ENCODE measurements at places on chromosomes 1 and 21.

DNA sequence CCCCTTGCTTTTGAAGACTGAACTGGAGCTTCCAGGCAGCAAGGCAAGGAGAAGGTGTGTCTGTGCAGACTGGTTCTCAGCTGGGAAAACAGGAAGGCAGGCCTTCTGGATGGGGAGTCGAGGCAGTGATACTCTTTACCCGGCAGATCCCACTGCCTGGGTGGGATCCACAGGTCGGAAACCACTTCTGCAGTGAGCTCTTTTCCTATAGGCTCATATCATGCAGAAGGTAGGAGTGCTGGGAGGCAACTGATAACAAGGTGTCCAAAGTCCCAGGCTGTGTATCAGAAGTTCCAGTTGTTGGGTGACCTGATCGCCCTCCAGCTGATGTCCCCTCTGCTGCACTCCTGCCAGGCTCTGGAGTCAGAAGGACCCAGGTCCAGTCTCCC lies 17.1 kb downstream of the ACOT11 start:
- DNase-seq: no peak

GRCh38 chr1:220748936-220749335 lies 814 bp downstream of the MTARC2 start:
- no peak for DNase-seq

- no peak for DNase-seq
Measured at GRCh38 chr1:87826681-87827251, 498.1 kb downstream of the LMO4 start.

- DNase-seq: no peak
Measured at GRCh38 chr1:195481293-195481692, 1126.9 kb downstream of the KCNT2 start.

DNA sequence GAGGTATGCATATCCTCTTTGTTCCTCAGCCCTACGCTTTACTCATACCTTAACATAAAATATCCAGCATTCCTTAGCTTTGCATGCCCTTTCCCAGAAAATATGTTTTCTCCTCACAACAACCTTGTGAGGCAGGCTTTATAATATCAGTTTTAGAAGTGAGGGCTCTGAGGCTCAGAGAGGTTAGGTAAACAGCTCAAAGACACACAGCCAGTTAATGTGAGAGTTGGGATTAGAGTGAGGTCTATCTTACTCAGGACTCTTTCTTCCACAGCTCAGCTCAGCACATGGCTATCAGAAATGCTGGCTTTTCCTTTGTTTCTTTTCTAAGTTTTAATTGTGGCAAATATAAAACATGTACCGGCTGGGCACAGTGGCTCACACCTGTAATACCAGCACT lies 27.9 kb downstream of the CSF1 start:
- DNase-seq: no peak

- no peak for DNase-seq
Measured at GRCh38 chr1:95221306-95221705, 12.7 kb upstream of the RWDD3 start.

DNA sequence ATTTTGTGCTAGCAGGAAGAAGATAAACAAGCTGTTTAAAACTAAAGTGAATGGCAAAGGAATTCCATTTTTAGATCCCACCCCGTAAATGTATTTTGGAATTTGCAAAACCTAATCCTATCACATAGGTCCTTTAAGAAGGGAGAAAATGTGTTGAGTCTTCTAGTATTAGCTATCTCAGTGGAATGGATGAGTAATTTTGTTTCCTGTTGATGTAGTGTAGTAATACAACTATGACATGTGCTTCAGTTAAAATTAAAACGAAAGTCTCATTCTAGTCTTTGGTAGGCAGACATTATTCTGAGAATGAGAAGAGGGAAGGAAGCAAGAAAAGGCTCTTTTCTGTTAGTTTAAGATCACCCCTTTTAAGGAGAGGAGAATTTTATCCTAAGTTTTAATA lies 265.9 kb upstream of the C1orf105 start:
- no peak for DNase-seq

DNA sequence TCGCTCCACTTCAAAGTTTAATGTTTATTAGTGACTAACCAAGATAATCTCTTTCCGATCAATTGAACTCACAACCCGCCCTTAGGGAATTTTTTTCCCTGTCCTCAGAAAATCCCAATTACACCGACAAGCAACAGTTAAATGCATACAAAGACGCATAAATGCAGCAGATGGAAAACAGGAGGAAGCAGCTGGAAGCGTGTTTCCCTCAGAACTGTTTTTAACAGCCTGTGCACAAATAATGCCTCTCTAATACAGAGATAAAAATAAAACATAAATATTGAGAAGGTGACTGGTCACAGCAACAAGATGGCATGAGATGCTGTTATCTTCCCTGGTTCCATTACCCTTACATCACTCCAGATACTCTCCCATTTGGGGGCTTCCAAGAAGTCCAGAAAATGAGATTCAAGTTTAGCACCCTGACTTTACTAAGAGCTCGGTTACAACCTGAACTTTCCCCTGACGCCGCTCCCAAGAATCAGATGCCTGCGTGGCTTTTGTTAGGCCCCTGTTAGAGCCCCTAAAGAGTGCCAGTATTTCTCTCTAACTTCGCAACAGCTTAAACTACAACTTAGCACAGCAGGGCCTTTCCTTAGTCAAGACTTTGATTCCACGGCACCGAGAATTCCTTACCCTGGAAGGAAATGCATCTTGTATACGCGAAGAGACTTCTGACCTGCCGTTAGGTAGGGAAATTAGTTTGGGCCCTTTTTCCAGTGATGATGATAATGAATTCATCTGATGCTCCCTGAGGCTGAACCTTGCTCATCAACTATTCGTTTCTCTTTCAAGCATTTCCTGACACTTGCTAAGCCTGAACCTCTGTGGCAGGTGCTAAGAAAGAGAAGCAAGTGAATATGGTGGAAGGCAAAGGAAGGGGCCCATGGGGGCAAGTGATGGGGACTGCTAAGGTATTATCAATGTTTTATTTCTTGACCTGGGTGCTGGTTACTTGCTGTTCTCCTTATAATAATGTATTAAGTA lies 137.7 kb upstream of the SMYD2 start:
- DNase-seq: no peak

DNA sequence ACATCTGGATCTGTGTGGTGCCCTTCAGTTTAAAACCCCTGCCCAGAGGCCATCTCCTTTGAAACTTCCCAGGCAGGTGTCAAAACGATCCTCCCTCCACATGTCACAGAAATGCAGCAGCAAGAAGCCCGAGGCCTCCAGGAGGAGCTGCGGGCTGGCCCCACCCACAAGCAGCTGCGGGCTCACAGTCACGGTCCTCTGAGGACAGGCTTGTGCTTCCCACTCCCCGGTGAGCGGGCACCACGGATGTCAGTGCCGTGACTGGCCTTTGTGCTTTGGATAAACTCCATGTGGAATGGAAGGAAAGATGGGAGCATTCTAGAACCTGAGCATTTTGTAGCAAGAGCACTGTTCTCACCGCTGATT lies 65.8 kb downstream of the SIK1 start:
- DNase-seq: peak; percentile 42

GRCh38 chr21:43893536-43894205 lies 28.6 kb downstream of the AGPAT3 start:
- peak; percentile 59 for DNase-seq

DNA sequence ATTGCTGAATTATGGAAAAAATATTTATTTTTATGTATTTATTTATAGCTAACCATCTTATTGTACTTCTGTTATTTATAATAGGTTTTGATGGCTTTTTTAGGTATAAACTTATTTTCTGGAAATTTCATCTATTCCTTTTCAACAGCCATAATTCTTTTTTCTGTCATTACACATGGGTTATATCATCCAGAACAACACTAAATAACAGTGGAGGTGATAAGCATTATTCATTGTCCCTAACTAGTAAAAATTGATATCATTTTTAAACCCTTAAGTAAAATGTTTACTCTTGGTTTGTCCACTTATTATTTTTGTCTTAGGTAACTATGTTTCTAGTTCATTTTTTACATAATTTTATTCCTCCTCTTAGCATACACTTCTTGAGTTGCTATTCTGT lies 309.1 kb downstream of the USH2A start:
- no peak for DNase-seq

DNA sequence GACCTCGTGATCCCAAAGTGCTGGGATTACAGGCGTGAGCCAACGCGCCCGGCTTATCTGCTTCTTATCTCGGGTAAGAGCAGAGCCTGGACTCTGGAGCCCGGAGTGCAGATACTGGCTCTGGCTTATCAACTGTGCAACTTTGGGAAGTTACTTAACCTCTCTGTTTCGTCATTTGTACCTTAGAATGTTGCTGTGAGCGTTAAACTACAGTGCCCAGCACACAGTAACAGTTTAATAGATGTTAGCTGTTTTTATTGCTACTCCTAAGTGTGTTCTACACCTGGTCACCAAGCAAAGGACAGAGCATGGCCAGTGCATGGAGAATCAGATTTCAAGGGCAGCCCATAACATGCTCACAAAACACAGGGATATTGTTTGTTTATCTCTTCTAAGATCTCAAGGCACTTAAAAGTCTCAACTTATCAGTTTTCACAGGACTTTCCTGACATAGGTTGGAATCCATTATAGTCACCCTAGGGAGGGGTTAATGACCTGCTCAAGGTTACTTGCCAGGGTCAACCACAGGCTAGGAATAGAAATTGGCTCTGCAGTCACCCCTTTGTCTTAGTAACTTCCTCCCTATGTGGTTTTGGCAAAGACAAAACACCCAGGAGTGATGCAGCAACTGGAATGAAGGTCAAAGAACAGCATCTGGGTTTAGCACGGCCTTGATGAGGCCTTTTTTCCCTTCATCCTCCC lies 22.5 kb upstream of the SRP9 start:
- DNase-seq: no peak

GRCh38 chr1:185284116-185284515 lies 32.9 kb downstream of the IVNS1ABP start:
- no peak for DNase-seq

GRCh38 chr21:31484219-31484618 lies 140.2 kb upstream of the TIAM1 start:
- DNase-seq: no peak

- DNase-seq: no peak
Measured at GRCh38 chr21:36965720-36966065, 776 bp downstream of the HLCS start.

GRCh38 chr1:204401730-204402129 lies 9.9 kb downstream of the PPP1R15B start:
- no peak for DNase-seq

DNA sequence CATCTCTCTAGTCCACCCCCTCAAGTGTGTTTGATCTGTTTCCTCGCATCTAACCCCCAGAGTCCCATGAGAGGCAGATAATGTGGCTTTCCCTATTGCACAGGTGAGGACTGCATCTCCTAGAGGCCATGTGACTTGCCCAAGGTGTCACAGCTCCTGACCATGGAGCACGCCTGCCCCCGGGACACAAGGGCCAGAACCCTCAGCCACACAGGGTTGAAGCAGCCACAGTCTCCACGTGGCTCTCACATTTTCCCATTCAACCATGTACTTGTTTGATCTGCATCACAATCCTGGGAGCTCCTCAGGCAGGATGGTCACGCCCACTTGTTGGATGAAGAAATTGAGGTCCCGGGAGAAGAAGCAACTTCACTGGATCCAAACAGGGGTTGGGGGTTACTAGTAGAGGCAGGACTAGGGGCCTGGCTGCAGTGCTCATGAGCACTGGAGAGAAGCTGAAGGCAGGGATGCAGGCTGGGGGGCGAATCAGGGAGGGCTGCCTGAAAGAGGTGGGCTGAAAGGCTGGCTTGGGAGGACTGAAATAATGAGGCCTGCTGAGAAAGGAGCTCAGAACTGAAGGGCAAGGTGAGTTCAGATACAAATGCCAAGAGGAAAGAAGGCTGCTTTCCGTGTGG lies 207.9 kb downstream of the PTPRU start:
- no peak for DNase-seq

- DNase-seq: peak; percentile 68
Measured at GRCh38 chr1:8525558-8526275, 207.8 kb downstream of the SLC45A1 start.

GRCh38 chr1:228872080-228872479 lies 136.8 kb downstream of the RHOU start:
- DNase-seq: no peak

DNA sequence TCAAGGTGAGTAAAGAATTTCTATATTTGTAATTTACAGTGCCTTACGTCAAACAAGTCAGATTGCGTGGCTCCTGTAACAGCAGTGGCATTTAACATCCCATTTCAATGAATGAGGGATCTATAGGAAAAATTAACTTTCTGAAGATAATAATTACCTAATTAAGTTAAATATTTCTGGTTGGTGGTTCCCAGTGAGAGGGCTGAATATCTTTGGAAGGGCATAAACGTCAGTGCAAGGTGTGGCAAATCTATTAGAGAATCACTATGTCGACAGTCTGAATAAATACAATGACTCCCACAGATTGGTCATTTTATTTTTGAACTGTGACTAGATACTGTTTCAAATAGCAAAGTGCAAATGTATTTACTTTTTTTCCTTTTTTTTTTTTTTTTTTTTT lies 80.0 kb downstream of the S1PR1 start:
- DNase-seq: no peak

- no peak for DNase-seq
Measured at GRCh38 chr1:40392221-40392620, 18.7 kb downstream of the SMAP2 start.

- DNase-seq: no peak
Measured at GRCh38 chr21:44305691-44306090, 5.8 kb downstream of the PFKL start.

- DNase-seq: no peak
Measured at GRCh38 chr1:201554789-201555592, 16.1 kb downstream of the NAV1 start.

DNA sequence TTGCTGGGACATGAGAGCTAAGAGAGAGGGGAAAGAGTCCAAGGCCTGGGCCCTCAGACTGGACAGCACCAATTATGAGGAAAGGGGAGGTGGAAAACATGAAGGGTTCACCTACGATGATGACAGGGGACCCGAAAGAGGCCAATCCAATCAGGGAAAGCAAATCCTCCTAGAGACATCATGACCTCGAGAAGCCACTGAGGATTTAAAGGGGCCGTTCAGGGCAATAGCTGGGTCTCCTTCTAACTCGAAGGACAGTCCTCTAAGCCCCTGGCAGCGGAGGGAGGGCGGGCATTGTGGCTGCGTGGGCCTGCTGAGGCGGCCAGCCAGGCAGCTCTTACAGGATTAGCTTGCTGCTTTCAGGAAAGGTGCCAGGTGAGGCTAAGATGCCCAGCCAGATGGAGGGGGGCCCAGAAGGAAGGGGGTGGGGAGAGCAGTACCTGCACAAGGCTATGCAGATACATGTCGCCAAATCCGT lies 7.4 kb downstream of the MEF2D start:
- DNase-seq: no peak

DNA sequence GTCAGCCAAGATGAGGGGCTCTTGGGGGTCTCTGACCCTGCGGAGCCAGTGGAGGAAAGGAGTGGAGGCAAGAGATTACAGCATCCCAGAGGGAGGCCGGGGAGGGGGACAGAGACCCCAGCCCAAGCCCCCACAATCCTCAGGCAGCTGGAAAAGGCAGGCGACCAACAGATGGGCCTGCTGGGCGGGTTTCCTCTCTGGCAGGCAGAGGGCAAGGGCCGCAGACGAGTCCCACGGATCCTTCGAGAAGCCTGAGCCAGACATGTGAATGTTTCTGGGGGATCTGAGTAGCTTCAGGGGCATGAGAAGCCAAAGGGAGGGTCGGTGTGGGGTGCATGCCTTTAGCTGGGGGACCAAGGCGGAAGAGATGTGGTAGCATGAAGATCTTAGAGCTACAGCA lies 2.1 kb upstream of the PLEKHA6 start:
- DNase-seq: no peak

Data from activated T-cell treated with anti-CD3 and anti-CD28 coated beads, Interleukin-2, amount 50 U/mL, for 48 hours (primary cell).